Muscle of back (tissue), 13 donors: ENCODE measurements at places on chromosomes 5 and 9.

GRCh38 chr9:132162764-132163456, 1.1 kb downstream of the NTNG2 start:
- DNase-seq = no peak

DNA sequence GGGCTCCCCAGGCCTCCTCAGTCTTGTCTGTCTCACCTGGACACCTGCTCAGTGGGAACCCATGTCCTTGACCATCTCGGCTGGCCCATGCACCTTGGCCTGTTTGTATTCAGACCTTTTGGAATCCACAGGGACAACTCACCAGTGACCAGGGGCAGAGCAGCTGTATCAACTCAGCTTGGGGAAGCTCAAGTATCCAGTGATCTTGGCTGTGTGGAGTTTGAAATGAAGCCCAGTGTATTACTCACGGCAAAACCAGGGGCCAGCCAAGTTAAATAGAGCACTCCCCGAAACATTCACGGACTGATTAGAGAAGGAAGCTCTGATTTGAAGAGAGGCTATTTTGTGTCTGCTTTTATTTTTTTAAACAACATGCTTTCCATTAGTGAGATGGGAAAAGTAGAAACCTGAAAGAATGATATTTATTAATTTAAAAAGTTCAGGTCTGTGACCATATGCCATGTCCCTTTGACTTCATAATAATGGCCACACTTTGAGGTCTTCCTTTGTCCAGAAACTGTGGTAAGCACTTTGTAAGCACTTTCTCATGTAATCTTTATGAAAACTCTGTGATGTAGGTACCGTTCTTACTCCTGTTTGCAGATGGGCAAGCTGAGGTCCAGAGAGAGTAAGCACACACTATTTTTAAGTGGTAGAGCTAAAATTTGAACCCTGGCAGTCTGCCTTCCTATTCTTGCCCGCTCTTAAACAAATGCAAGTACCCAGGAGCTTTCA, 656.5 kb downstream of the BNC2 start:
- DNase-seq = peak; percentile 88

DNA sequence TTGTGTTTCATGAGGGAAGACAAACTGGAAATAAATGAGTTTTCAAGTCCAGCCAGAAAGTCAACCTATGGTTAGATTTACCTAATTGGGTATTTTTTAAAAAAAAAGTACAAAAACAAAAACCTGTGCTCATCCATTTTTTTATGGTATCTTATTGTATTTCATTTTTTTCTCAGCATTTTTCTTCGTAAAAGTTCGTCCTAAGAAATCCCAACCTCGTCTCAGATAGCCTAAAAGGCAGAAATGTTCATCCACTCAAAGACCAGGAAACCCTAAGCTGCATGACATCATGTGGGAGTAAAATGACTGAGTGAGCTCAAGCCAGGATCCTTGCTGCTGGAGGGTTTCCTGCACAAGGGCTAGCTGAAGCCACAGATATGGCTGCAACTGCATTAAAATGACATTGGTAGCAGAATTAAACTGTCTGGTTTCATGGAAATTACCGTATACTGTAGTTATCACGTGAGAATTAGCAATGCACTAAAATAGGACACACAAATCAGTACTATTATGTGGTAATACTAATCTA, 70.4 kb downstream of the NFIB start:
- no peak for DNase-seq

GRCh38 chr5:36363101-36363500, 61.4 kb upstream of the RANBP3L start:
- peak; percentile 74 for DNase-seq

GRCh38 chr9:117777823-117778222, 73.6 kb downstream of the TLR4 start:
- no peak for DNase-seq

- no peak for DNase-seq
Measured at GRCh38 chr5:111061618-111062017, 9.9 kb upstream of the TSLP start.

DNA sequence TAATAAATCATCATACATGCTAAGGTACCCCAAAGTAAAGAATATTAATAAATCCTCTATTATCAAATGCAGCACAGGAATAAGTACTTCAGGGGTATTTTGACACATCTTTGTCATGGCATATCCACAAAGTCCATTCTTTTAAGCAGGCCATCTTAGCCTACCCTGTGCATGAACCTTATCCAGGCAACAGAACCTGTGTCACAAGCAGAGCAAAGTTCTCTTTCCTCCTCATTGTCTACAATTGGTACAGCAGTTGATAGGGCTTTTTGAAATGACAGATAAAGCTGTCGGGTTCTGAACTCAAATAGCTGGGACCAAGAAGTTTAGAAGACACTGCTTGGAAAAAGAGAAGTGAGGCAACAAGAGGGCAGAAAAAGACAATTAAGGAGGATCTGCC, 30.8 kb upstream of the PURA start:
- DNase-seq = no peak

DNA sequence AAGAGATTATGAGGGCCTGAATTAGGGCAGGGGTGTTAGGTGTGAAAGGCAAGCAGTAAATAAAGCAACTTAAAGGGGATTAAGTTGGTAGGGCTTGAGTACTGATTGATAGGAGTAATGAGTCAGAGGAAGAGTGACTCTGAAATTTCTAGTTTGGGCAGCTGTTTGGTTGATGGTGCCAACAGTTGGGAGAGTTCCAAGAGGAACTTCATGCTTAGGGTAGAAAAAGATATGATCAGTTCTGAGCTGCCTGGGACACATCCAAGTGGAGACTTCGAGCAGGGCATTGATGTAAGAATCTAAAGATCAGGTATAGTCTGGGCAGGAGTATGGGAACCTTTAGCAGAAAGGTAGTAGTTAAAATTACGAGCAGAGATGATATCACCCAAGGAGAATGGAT, 10.2 kb downstream of the MAMDC2 start:
- no peak for DNase-seq

DNA sequence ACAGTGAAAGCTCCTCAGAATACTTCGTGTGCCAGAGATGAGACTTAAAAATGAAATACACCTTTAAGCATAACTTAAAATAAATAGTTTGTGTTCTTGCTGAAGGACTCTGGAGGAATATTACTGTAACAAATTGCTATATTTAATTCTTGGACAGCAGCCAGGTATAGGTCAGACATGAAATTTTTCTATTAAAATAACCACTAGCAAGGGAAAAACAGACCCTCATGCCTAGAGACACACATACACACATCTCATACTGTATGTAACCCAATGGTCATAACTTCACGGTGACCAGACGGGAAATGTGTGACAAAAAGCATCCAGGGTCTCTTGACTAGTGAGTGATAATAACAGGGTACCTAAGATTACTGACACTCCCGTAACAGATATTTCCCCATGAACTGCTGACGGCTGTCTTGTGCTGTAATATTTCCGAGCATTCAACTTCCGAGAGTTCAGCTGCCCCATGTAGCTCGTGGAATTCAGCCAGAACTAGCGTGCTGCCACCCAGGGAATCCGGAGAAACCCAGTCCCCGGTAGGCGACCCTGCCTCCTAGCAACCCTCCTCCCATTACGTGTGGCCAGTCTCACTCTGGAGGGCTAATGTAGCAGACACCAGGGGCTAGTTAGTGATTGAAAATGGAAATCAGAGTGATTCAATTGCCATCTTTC, 2295.1 kb upstream of the WWC1 start:
- peak; percentile 29 for DNase-seq

DNA sequence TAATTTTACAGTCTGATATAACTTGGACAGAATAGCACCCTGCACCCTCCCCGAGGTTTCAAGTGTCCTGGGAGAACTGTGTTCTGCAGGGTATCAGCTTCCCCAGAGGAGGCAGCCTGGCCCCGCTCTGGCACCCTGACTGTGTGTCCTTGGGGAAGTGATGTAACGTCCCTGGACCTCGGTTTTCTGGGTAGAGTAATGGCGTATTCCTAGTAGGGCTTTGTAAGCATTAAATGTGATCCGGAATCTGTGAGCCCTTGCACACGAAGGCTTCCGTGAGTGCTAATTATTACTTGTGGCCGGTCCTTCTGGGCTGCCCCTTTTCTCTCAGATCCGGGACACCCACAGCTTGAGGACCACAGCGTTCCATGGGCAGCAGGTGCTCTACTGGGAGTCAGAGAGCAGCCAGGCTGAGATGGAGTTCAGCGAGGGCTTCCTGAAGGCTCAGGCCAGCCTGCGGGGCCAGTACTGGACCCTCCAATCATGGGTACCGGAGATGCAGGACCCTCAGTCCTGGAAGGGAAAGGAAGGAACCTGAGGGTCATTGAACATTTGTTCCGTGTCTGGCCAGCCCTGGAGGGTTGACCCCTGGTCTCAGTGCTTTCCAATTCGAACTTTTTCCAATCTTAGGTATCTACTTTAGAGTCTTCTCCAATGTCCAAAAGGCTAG, 1.0 kb upstream of the CACFD1 start:
- no peak for DNase-seq

DNA sequence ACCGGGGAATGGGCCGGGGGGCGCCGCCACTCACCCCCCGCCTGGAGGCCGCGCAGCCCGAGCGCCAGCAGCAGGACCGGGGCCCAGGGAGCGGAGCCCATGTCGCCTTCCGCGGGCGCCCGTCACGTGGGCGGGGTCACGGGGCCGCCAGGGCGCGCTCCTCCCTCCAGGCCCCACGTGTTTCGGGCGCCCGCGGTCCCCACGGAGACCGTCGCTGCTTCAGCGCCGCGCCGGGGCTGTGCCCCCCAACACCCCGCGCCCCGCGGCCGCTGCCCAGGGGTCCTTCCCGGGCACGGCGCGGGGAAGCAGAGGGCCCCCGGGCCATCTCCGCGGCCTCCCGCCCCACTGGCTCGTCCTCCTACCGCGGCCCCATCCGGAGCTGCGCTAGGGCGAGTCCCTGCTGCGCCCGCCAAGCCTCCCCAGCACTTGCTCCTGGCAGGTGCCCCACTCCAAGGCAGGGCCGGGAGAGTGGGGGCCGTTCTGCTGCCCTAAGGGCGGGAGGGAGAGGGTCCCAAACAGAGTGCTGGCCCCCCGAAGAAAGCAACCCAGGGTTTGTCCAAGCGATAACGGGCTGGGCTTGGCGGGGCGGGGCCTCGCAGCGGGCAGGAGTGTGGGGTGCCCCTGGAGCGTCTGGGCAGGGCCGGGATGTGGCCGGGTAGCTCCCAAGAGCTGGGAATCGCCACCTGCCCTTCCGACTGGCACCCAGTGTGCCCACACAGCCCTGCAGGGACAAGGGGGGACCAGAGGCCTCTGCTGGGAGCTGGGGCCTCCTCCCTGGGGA, at the start of gene DPP7:
Gene DPP7 (minus strand): TSS at position 121 of the 781 bp plus-strand sequence. CDS start 20 bp downstream, at position 101.
- peak; percentile 77 for DNase-seq

DNA sequence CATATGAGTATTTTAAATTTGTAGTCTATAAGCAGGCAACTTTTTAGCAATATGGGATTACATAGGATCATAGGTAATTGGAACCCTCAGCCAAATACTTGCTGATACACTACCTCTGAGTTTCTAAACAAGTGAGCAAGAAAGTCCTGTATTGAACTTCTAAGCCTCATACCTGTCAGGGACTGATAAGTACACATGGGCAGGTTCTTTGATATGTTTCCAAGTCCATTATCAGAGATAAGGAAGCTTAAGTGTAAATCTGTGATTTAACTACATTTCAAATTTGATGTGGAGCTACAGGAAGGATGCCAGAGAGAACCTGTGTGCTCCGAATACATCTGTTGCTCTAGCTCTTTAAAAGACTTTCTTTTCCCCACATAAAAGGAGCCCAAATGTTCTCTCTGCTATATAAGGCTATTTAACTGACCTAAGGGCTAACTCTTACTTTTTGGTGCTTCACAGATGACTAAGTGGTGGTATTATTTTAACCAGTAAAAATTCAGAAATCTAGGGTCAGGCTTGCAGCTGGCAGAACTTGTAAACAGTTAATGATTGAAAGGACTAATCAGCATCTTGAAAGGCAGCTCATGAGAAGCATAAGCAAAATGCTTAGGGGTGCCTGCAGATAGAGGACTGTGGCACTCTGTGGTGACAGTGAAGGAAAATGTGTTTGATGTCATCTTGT, 228.6 kb downstream of the NR3C1 start:
- no peak for DNase-seq

DNA sequence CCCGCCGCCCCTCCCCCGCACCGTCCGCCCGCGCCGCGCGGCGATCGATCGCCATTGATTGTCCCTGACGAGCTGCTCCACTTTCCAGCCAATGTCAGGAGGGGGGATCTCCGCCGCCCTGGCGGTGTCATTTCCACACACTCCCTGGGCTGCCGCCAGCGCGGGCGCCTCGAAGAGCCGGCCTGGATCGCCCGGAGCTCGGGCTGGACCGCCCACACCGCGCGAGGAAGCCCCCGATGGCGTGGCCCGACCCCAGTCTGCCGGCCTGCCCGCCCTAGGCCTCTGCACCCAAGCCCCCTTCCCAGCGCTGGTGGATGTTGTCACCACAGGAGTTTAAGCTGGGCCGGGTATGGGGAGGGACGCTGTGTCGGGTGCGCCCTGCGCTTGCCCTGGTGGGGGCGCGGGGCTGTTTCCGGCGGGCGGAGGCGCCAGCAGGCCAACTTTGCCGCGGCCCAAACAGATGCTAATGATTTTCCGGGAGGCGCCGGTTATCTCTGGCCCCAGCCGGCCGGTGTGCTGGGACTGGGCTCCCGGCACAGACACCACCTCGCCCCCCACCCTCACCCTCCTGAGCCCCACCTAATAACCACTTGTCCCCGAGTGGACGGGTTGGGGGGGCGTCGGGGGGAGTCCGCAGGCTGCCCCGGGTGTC, 10.6 kb upstream of the CXXC5 start:
- peak; percentile 96 for DNase-seq

- DNase-seq = no peak
Measured at GRCh38 chr9:105541838-105542237, 16.1 kb upstream of the FKTN start.

DNA sequence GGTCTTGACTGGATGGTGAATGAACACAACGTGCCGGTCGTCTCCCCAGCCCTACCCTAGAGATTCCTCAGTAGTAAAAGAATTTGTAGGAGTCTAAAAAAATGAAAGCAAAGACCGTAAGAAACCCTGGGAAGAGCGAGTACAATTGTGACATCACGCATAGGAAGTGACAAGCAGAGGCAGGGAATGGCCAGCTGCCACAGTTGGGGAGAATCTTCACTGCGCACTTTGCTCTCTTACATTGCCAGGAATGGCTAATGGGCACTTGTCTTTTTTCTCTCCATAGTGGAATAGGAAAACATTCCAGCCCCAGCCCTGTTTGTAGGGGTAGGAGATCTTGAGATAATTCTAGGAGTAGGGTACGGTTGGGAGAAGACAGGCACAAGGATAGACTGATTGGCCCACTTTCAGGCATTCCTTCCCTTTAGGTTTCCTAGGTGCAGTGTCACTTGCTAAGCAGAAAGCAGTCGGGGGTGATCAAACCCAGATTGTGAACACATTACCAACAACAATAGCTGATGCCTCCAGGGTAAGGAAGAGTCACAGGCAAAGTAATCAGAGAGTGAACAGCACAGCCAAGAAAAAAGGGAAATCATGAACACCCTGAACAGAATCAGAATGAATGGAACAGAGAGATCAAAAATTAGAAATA, 302.7 kb downstream of the MAN2A1 start:
- DNase-seq = no peak

GRCh38 chr9:91659529-91660495, 236.2 kb upstream of the NFIL3 start:
- DNase-seq = no peak

- DNase-seq = peak; percentile 73
Measured at GRCh38 chr9:107648153-107648715, 158.7 kb upstream of the KLF4 start.

GRCh38 chr5:35819026-35819425, 37.7 kb upstream of the IL7R start:
- no peak for DNase-seq

- no peak for DNase-seq
Measured at GRCh38 chr9:110298043-110298605, 39.5 kb downstream of the TXNDC8 start.
